ENCODE measurements at places on chromosomes 16 and 17.

DNA sequence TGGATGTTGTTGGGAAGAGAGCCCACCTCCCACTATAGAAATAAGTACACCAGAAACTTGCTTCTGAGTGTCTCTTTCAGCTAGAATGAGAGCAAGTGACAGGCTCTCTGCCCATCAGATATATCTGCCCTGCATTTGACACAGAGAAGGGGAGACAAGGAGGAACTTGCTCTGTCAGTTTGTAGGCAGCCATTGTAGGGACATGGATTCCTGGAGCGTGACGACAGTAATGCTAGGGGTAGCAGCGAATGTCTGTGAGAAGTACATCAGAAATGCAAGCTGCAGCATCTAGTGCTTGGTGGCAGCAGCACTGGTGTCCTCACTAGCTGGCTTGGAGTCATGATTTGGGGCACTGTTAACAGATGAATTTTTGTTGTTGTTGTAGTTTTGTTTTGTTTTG, 23.0 kb downstream of the ZNF200 start:
- no peak for DNase-seq

DNA sequence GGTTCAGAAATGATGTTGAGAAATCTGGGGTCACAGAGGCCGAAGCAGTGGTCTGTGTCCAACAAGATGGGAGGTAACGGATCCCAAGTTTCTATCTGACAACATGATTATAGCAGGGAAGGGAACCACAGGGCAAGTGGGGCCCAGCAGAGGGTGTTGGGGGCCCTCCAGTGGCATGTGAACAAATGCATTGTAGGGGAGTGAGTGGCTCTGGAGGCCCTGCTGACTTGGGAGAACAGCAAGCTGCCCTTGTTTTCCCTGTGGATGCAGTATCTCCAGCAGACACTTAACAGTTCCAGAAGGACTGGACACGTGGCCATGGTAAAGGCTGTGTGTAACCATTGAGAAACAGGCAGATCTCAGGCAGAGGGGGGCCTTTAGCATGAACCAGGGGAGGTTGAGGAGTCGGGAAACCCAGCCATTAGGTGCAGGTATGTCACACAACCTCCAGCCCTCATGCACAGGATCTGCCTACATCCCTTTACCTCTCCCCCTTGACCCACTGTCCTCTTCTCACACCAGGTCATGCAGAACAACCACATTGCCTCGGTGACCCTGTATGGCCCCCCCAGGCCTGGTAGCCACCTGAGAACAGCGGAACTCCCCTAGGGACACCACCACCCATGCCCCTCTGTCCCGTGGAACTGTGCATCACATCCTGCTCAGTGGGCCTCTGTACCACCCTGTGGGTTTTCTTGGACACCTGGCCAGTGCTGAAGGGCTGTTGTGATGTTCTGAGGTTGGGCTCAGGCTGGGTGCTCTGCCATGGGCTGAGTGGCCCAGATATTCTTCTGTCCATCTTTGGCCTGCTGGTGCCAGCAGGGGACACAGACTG, 4.1 kb downstream of the B3GNT9 start:
- DNase-seq, result no peak

- no peak for DNase-seq
Observed at GRCh38 chr16:28846933-28847273, 755 bp upstream of the TUFM start.

DNA sequence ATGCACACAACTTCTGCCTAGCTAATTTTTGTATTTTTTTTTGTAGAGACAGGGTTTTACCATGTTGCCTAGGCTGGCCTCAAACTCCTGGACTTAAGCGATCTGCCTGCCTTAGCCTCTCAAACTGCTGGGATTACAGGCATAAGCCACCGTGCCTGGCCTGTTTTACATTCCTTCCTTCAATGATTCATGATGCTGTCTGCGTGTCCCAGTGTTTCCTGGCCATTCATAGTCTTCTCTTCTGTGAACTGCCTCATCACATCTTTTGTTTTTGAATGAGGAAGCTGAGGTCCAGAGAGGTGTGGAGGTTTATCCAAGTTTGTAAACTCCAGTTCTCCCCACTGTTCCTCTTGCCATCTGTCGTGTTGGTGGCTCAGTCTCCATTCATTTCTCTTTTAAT, 64.5 kb upstream of the MED9 start:
- DNase-seq, result no peak

DNA sequence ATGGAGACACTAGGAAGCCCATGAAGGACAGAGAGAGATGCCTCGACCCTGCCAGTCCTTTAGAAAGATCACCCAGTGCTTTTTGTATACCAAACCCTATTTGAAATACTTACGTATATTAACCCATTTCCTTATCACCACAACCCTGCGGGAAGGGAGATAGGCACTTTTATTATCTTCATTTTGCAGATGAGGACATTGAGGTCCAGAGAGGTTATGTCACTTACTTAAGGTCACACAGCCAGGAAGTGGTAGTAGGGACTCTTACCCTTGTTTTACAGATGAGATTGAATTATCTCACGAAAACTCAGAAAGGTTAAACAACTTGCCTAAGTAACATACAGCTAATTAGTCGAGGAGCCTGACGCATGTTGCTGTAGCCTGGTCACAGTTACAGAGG, 38.2 kb downstream of the IL4R start:
- DNase-seq, result no peak

- no peak for DNase-seq
Observed at GRCh38 chr16:53756275-53756996, 52.5 kb downstream of the FTO start.
